ENCODE measurements at places on chromosomes 3 and 15.

- DNase-seq, result peak; percentile 55
These were observed 587 bp upstream of the TNK2 start for GRCh38 chr3:195908694-195909581.

GRCh38 chr3:33803252-33803651 is 4.8 kb downstream of the PDCD6IP start:
- no peak for DNase-seq

- DNase-seq, result no peak
These were observed 12.4 kb downstream of the CISH start for GRCh38 chr3:50599115-50599715.

DNA sequence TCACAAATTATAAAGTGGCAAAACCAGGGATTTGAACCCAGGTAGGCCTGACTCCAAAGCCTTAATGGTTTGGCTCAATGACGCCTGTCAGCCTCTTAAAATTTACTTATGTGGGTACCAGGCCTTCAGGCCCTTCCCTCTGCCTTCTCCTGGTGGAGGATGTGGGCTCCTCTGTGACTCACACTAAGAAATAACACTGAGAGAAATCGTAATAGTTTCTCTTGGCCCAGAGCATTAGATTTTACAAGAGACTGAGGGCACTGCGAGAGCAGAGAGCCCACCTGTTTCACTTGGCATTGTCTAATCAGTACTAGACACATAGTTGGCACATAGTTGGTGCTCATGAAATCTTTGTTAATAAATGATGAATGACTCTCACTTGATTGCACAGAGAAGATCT is 505.2 kb downstream of the SHQ1 start:
- DNase-seq, result no peak

GRCh38 chr3:63030666-63031065 is 155.4 kb upstream of the CADPS start:
- no peak for DNase-seq

GRCh38 chr3:52012699-52013098 is 17.0 kb upstream of the RPL29 start:
- no peak for DNase-seq

DNA sequence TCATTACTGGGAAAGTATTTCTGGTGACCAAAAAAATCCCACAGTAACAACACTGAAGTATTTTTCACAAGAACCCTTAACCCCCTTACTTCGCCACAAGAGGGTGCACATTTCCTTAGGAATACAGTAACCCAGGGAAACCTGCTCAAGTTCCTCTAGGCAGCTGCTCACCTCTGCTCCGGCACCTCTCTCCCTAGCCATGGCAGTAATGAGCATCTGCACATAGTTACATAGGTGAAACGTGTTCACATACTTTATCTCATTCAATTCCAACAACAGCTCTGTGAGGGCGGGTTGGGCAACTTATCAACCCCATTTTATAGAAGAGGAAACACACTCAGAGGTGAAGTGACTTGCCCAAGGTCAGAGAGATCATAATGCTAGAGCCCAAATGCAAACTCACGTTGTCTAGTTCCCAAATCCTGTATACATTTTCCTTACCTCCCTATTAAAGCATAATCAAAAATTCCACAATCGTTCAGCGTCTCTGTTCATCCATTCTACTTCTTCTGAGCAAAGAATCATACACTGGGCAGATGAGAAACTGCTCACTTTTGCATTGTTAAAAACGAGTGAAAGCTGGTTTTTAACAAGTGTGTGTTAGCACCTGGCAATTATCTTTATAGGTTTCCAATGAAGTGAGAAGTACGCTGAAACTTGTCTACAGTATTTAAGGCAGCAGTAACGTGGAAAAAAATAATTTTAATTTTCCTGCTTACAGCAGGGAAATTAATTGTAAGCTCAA is 90.7 kb downstream of the IGF2BP2 start:
- DNase-seq, result no peak

- DNase-seq, result no peak
These were observed 41.6 kb downstream of the MRAS start for GRCh38 chr3:138389841-138390581.

DNA sequence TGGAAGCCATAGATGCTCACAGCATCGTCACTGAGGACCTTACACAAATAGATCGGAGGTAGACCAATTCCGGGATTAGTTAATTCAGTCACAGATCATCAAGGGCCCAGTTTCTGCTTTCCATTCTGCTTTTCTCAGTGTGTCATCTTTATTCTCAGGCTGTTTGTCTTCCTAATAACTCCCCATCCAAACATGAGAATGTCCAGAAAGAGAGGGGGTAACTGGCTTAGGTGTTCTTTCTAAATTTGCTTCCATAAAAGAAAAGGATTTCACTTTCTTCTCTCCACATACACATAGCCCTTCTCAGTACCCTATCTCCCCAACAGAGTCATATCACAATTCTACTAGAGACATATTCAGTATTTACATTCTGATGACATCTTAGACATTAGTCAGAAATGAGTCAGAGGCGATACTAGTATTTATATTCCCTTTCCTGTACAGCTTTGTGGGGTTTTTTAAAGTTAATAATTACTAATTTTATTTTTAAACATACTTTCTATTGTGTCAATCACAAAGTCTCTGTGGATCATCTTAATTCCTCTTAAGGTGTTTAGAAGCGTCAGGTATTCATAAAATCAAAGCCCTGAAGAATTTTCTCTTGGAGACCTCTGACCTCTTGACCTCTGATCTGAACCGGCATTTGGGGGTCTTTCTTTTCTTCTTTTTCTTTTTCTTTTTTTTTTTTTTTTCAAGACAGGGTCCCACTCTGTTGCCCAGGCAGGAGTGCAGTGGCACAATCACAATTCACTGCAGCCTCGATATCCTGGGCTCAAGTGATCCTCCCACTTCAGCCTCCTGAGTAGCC is 24.3 kb upstream of the IL12A start:
- no peak for DNase-seq

- DNase-seq, result no peak
These were observed 748.1 kb downstream of the NR2F2 start for GRCh38 chr15:97078591-97078990.
